Ascending aorta (tissue), 2 donors: ENCODE measurements at places on chromosomes 5 and 9.

DNA sequence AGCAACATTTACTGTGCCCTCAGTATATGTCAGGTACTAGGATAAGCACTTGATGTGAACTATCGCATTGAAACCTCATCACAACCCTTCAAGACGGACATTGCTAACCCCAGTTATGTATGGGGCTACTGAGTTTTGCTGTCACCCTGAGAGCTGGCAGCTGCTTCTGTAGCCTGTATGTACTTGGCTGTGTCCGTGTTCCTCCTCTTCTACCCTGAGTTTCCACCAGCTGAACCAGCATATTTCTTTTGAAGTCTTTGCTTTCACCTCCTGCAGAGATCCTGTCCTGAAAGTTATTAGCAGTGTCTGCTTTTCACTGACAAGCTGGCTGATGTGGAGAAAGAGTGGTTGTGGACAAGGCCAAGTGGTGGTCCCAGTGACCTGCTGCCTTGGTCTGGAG is 63.3 kb downstream of the ADGRV1 start:
- no peak for DNase-seq

- DNase-seq: peak; percentile 74
Observed at GRCh38 chr5:126777257-126777974, 480 bp downstream of the LMNB1 start.

- no peak for DNase-seq
Observed at GRCh38 chr9:23621188-23621587, 204.9 kb downstream of the ELAVL2 start.

DNA sequence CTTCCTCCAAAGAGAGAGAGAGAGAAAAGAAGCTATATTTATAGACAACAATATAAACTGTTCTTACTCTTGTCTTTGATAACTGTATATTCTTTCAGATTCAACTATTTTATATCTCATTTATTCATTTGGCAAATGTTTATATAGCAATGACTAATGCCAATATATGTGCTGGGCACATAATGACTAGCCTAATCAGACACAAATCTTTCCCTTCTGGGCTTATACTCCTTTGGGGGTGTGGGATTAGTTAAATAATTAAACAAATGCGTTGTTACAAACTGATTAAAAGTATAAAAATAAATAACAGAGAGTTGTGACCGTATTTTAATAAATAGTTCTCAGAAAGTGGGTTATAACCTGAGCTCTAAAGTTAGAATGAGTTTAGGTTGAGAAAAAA is 4.0 kb downstream of the SPINK14 start:
- no peak for DNase-seq

- no peak for DNase-seq
Observed at GRCh38 chr9:13047827-13048587, 231.5 kb downstream of the MPDZ start.

GRCh38 chr5:132425009-132425937 is 55.8 kb downstream of the SLC22A5 start:
- DNase-seq: peak; percentile 68

GRCh38 chr5:37197340-37198050 is 51.7 kb downstream of the CPLANE1 start:
- no peak for DNase-seq

- no peak for DNase-seq
Observed at GRCh38 chr5:77795846-77796245, 19.7 kb upstream of the TBCA start.

GRCh38 chr9:135555910-135556309 is 5.6 kb upstream of the PAEP start:
- DNase-seq: no peak

GRCh38 chr5:107630184-107630583 is 40.6 kb downstream of the EFNA5 start:
- no peak for DNase-seq

GRCh38 chr5:115962565-115963402 is 509 bp downstream of the LVRN start:
- DNase-seq: peak; percentile 71

- DNase-seq: no peak
Observed at GRCh38 chr5:111929867-111930266, 172.9 kb upstream of the NREP start.

GRCh38 chr5:21672911-21673310 is 1180.2 kb downstream of the CDH12 start:
- DNase-seq: no peak

GRCh38 chr9:32350682-32351081 is 33.8 kb upstream of the ACO1 start:
- DNase-seq: no peak

GRCh38 chr5:41877408-41877807 is 7.2 kb upstream of the OXCT1 start:
- DNase-seq: no peak

DNA sequence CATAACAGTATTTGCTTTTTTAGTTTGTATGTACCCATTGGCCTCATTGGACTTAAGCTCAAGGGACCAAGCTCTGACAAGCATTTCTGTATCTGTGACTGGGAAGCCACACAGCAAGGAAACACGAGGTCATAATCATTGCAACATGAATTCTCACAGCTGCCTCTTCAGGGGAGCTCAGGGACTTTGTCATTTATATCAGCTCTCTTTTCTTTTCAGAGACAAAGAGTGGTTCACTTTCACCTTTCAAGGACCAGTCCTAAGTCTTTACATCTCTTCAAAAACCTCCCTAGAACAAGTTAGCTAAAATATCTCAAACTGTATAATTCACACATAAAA is 58.6 kb downstream of the ADAMTS12 start:
- no peak for DNase-seq

DNA sequence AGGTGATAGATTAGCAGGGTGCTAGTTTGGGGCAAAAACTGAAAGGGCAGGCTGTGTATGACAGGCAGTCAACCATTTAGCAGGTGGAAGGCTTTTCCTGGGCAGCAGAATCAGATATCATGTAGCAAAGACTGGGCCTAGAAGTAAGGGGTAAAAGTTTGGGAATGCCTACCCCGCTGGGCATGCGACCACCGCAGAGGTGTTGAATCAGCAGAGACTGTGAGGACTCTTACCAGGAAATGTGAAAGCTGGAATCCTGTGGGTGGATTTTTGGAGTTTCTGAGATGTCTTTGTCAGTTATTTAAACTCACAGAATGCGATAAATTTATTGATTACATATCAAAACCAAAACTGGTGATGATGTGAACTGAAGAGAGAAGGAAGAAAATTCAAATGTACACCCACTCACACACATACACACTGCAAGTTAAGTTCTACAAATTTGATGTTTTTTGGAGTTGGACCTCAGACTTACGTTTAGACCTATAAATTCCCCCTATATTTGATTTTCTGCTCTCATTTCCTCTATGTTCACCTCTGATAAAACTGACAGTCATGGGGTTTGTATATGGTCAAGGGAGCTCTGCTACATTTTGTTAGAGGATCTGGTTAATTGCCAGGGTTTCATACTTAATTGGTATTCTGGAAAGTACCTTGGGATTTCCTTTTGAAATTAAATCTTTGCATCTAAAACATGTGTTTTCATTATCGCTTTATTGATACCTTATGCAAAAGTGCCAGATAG is 333.6 kb downstream of the CSNK1G3 start:
- DNase-seq: no peak

DNA sequence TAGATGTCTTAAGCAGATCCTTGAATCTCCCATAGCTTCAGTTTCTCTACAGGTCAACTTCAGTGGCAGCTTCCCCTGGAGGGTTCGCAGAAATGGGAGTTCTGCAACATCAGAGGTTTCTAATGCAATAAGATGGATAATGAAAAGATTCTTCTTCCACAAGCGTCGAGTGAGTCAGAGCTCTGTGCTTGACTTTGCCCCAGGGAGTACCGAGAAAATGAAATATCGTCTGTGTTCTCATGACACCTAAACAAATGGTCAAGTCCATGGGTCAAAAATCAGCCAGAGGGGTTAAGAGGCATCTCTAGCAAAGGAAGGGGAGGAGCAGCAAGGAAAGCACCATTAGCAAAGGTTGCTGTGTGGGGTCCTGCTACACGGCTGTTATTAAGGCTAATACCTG is 3.2 kb upstream of the ADRA1B start:
- DNase-seq: peak; percentile 75

DNA sequence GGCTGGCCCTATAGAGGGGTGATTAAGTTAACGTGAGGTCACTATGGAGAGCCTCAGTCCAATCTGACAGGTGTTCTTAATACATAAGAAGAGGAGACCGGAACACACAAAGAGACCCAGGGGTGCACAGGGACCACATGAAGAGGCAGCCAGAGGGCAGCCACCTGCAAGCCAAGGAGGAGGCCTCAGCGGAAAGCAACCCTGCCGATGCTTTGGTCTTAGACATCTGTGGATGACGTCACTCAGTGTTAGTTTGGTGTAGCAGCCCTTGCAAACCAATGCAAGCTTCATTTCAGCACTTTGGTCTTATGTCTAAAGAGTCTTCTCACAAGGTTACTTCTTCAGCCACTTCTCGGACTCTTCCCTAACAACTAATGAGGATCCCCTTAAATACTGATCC is 47.6 kb upstream of the GRHPR start:
- no peak for DNase-seq

DNA sequence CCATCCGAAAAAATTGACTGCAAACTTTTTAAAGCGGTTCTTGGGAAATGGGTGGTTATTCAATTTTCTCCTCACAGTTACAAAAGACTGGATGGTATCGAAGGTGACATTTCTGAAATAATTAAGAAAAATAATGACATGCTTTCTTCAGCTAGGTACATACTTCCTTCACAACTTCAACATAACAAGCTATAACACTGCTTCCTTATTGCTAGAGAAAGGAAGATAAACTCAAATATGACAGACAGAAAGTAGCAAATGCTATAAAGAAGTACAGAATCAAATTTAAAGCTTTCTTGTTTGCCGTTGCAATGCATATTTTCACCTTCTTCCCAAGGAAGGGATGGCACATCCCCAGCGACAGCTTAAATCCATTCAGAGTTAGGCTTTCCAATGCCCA is 93.5 kb upstream of the EFNA5 start:
- no peak for DNase-seq

DNA sequence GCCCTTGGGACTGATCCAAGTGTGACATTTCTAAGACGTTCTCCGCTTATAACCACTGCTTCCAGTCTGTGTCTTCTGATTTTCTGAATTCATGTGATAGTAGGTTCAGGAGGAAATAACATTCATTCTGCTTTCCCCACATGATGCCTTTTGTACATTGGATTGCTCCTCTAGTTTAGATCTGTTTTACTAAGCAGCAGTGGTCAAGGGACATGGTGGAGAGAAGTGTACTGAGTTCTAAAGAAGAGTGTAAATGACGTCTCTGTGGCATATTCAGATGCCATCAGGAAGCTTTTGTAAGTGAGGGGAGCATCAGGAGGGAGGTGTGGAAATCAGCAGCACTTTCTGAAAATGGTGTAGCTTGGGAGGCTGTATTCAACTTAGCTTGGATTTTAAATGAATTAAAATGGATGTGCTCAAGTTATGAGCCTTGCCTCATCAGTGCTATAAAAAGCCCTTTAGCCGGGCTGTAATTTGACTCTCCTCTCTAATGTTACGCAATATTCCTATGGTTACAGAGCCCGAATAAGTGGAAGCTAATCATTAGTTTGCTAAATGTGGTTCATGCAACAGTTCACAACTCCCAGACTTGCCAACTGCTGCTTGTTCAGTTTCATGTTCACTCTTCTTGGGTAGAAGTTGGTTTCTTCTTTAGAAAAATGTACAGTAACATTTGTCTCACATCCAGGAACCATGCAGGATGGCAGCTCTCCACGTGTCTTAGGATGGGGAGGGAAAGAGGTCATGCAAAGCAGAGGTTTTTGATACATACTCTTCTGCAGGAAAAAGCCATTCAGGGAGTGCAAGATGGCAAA is 281.3 kb downstream of the ARHGAP26 start:
- DNase-seq: no peak

GRCh38 chr9:134521817-134522501 is 119.6 kb upstream of the COL5A1 start:
- DNase-seq: no peak

DNA sequence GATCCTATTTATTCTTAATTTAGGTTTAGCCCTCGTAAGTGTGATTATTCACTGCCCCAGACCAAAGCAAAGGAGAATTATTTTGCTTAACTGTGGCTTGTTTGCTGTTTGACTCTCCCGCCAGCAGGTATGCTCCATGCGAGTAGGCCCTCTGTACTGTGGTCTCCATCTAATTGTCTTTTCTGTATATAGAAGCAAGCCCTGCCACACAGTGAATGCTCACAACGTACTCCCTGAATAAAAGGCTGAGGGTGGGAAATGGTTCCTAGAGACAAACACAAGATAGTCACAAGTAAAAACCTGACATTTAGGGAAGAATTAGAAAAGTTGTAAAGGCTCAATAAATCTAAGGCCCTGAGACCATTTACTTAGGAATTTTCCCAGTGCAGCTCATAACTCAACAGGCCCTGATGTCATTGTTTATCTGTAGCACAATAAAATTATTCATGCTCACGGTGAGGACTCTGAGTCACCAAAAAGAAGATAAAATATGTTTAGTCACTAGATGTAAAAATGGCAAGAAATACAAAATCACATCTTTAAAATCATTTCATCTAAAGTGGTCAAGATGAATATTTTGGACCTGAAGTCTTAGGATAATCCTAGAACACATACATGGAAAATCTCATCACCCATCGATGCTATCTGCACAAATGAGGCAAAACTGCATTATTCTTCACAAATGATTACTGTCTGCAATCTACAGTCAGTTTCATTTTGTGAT is 473.2 kb downstream of the ENC1 start:
- DNase-seq: no peak

- no peak for DNase-seq
Observed at GRCh38 chr5:59189472-59190244, 606.8 kb downstream of the RAB3C start.

- peak; percentile 76 for DNase-seq
Observed at GRCh38 chr9:129725795-129726251, 27.0 kb downstream of the PTGES start.

DNA sequence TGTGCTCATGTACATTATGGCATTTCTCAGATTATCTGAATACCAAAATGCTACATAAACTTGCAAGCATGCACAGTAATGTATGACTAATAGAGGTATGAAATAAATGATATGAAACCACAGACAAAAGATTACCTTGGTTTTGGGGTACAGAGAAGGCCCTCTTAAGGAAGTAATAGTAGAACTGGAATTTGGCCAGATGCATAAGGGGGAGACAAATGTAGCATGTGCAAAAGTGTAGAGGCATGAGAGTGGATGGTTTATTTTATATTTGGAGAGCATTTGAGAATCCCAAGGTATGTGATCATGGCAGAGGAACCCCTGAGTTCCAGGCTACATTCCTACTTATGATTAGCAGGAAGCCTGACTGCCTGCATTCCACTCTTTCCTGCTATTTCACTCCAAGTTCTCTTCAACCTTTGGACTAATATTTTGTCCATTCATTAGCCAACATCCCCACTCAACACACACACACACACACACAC is 74.2 kb downstream of the MAMDC2 start:
- DNase-seq: no peak

DNA sequence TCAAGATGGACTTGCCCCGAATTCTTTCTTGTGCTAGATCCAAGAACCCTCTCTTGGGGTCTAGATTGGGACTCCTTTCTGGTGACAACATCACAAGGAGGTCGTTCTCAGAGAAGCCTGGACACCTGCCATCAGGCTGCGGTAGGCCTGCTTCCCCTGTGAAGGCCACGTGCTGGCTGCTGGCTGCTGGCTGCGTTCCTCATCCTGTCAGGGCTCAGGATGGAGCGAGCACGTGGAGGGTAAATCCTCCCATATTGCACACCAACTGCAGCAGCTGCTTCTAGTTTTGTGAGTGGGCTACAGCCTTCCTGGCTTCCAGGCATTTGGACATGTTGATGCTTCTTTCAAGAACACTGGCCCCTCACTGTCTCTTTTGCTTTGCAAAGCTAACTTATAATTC is 95.6 kb downstream of the HSPA4 start:
- DNase-seq: no peak
